ENCODE measurements at places on chromosomes 13 and 19.

- DNase-seq = no peak
These were observed 70.7 kb upstream of the TDRD3 start for GRCh38 chr13:60326273-60326672.

GRCh38 chr13:79557666-79558065, 76.7 kb downstream of the NDFIP2 start:
- no peak for DNase-seq

GRCh38 chr13:98998831-98999638, 21.2 kb upstream of the DOCK9 start:
- no peak for DNase-seq

- no peak for DNase-seq
These were observed 10.1 kb upstream of the MBNL2 start for GRCh38 chr13:97212004-97212403.

GRCh38 chr13:35884211-35884760, 246.9 kb downstream of the DCLK1 start:
- DNase-seq = no peak

GRCh38 chr13:41740479-41740878, 220.4 kb downstream of the VWA8 start:
- no peak for DNase-seq

GRCh38 chr19:55688422-55689218, 13.6 kb downstream of the EPN1 start:
- DNase-seq = no peak
